A673 (cell line): ENCODE measurements at places on chromosomes 2 and 18. TPM values are rescaled to one million over a fixed set of nuclear protein-coding genes. Genes with fewer than 3 reads are reported as not detected.

GRCh38 chr2:238866656-238867277, 18.9 kb downstream of the TWIST2 start:
- DNase-seq, result no peak

TMEM214 gene
- 76.7 and 77.8 TPM in 2 replicates for total RNA-seq

DNA sequence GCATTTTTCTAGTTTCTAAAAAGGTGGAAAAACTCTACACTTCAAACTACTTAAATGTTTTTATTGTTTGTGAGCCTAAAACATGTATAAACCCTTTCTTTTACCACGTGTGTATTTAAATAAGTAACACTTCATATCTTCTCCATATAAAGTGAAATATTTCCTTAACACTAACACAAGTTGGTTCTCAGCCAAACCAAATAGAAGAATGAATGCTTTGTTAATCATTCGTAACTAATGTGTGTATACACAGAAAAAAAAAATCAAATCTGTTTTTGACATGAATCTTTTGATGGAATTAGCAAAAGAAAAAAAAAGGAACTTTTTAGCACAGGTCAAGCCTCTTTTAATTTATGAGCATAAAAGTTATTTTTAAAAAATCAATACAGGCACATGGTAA, 89.3 kb downstream of the EHBP1 start:
- peak; percentile 25 for DNase-seq

CRACDL gene
- not detected in 2 replicates for total RNA-seq
